Activated naive CD4-positive, alpha-beta T cell treated with Interleukin-2 at 50 U/mL for 16 hours (primary cell): ENCODE measurements at places on chromosomes 1 and 21.
A peak's percentile ranks its signal among the peaks of the same experiment; 100 is the strongest.

GRCh38 chr1:6704746-6705145, 3.1 kb upstream of the DNAJC11 start:
- DNase-seq = no peak

- DNase-seq = no peak
Observed at GRCh38 chr1:216960716-216961115, 237.5 kb upstream of the ESRRG start.

DNA sequence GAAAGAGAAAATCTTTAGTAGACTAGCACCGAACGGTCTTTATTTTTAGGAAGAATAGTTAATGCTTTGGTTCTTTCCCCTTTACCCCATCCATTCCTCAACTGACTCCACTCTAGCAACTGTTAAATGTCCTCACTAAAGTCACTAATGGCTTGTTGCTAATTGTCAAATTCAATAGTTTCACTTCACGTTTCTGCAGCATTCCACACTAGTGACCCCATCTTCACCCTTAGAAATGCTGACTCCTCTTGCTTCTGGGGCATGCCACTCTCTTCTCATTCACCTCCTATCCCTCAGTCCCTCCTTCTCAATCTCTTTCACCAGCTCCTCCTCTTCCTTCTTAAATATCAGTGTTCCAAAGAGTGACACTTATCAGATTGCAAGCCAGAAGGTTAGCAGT, 19.4 kb upstream of the CADM3 start:
- no peak for DNase-seq

GRCh38 chr1:209218981-209219380, 364.5 kb upstream of the CAMK1G start:
- DNase-seq = no peak

GRCh38 chr1:6180268-6180706, at the start of gene CHD5:
TSS of gene CHD5 (minus strand) at chr1:6180321. CDS start at chr1:6180023, 298 bp downstream.
- DNase-seq = no peak

DNA sequence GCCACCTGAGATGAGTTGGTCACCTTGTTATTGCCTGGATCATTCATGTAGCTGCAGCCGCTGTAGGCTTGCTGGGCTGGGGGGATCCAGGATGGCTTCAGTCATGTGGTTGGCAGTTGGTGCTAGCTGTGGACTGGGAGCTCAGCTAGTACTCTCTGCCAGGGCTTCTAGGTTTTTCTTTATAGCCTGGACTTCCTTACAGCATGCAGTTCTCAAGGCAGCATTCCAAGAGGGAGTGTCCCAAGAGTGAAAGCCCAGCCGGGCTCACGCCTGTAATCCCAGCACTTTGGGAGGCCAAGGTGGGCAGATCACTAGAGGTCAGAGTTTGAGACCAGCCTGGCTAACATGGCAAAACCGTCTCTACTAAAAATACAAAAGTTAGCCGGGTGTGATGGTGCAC, 23.7 kb upstream of the ACTL8 start:
- no peak for DNase-seq

DNA sequence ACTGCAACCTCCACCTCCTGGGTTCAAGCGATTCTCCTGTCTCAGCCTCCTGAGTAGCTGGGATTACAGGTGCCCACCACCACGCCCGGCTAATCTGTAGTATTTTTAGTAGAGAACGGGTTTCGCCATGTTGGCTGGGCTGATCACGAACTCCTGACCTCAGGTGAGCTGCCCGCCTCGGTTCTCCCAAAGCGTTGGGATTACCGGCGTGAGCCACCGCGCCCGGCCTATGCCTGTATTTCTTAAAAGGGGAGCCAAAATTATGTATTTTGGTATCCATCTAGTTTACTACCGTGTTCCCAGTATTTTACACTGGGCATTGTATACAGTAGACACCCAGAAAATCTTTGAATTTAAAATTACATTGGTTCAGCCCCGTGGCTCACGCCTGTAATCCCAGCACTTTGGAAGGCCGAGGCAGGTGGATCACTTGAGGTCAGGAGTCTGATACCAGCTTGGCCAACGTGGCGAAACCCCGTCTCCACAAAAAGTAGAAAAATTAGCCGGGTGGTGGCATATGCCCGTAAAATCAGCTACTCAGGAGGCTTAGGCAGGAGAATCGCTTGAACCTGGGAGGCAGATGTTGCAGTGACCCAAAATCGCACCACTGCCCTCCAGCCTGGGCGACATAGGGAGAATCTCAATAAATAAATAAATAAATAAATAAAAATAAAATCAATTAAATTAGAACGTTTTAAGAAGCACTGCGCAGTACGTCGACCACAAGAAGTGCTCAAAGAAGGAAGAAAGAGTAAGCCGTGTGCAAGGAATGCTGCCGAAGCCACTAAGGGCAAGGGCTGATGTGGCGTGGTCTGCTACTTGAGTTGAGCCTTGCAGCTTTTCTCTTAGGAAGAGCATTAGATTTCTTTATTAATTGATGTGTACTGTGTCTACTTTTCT, 1.5 kb upstream of the THRAP3 start:
- DNase-seq = peak; percentile 2

DNA sequence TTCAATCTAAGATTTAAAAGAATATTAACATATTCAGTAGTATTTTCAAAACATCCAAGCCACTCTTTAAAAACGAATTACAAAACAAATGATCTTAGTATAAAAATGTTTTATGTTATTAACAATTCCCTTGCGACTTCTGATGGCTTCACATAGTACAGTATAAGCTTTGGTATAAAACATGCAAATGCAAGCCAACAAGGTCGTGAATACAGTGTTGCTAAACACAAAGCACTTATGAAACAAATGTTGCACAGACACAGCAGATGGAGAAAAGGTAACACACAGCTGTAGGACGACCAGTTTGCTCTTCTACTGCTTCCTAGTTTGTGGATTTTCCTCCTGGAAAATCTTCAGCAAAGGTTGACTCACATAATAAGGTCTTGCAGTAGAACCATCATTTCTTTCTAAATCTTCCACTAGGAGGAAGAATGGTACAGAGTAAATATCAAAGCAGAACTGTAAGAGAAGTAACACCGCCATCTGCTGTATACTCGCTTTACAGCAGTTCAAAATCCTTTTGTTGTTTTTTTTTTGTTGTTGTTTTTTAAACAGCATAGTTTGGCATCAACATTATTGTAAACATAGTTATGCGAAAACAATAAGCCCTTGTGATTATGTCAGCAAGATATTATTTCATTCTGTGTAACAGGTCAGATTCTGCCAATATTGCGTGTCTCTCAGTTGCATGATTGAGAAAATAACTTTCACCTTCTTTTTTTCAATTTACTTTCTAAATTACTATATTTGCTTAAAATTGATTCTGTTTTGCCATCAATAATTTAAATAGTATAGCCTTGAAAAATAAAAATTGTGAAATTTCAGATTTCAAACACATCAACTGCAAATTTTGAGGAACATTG, 69.5 kb downstream of the LHX8 start:
- no peak for DNase-seq

DNA sequence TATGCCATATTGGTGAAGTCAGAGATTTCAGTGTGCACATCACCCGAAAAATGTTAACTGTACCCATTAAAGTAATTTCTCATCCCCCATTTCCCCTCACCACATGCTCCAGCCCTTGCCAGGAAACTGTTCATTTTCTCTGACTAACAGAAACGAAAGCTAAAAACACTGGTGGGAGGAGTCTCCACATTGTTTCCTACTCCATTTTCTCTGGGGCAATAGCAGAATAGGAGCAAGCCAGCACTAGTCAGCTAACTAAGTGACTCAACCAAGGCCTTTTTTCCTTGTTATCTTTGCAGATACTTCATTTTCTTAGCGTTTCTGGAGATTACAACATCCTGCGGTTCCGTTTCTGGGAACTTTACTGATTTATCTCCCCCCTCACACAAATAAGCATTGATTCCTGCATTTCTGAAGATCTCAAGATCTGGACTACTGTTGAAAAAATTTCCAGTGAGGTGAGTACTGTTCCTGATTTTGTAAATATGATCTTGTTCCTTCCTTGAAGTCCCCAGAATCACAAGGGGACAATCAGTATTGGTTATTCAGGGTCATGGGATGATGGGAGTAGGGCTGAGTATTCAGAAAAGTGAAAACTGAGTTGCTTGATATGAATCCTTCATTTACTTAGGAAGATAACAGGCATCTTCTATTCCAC, at the start of gene IFI16:
Gene IFI16 (plus strand): TSS at position 204 of the 658 bp plus-strand sequence. CDS start 4,774 bp downstream, outside the sequence.
- DNase-seq = peak; percentile 54

- no peak for DNase-seq
Observed at GRCh38 chr1:44321466-44321865, 33.6 kb downstream of the ERI3 start.

DNA sequence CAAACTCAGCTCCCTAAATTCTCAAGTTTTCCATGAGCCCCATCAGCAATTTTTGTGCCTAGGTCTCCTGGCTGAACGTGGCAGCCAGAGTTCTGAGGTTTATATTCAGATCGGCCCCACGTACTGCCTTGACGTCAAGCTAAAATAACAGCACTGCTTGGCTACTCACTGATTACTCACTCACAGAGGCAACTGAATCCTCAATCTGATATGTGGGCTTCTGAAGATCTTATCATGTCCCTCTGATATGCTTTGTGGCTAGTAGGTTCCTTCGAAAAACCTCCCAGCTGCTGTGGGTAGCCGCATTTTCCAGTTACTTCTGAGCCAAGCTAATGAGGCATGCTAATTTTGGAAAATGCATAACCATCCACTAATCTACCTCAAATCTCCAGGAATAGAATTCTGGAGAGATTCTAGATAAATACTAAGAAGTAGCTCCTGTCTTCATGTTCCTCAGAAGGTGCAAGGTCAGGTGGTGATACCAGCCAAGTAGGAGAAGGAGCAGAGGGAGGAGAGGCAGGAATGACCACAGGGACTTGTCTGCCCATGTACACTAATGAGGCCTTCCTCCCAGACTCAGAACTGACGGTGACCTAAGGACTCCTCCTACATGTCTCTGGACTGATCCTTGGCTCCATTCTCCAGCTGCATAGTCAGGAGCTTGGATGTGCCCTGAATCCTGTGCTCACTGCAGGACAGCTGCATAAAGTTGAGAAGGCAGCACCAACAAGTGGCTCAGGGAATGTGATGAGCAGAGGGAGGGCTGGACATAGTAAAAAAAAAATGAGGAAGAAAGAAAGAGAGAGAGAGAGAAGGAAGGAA, 263.7 kb downstream of the TNR start:
- no peak for DNase-seq

DNA sequence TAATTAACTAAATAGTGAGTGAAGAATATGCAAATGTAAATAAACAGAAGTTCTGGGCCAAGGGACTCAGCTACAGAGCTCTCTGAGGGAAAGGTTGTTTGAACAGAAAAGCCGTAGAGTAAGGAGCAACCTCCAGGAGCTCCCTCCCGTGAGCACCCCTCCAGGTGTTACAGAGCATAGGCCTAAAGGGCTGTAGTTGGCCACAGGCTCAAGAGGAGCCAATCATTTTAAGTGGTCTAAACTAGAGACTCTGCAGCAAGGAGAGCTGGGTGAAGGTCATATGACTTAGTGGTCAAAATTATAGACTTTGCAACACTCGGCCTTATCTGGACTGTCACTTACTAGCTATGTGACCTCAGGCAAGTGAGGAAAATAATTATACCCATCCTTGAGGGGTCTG, 19.1 kb upstream of the RXRG start:
- no peak for DNase-seq

GRCh38 chr1:104593413-104594187, 843.9 kb downstream of the AMY1C start:
- DNase-seq = no peak

- no peak for DNase-seq
Observed at GRCh38 chr1:244088161-244088560, 37.1 kb downstream of the ZBTB18 start.
